ENCODE measurements at places on chromosomes 11 and 22.

DNA sequence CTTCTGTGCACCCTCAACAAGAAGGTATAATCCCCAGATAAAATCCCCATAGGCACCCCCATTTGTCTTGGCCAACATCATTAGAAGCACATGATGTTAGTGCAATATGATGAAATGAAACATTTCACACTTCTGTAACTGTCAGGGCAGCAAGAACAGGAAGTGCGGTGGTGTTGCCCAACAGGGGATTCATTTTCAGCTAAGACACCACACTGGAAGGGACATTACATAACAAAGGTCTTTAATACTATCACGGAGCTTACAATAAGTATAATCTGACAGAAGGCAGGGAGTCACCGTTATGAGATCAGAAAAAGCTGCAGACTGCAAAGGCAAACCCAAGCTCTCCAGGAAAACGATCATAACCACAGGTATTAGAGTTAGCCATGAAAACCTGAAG, 2.0 kb downstream of the OR52W1 start:
- DNase-seq = no peak

GRCh38 chr11:72972496-72973128, 158.4 kb downstream of the ATG16L2 start:
- DNase-seq = no peak

- no peak for DNase-seq
Observed at GRCh38 chr11:101129203-101129943, at the start of gene PGR. PGR (minus strand) TSS chr11:101129813; CDS start chr11:101129070, 743 bp downstream.

- DNase-seq = no peak
Observed at GRCh38 chr11:44760917-44761550, 34.3 kb downstream of the TSPAN18 start.

GRCh38 chr11:22275600-22275999, 62.6 kb upstream of the SLC17A6 start:
- DNase-seq = no peak

DNA sequence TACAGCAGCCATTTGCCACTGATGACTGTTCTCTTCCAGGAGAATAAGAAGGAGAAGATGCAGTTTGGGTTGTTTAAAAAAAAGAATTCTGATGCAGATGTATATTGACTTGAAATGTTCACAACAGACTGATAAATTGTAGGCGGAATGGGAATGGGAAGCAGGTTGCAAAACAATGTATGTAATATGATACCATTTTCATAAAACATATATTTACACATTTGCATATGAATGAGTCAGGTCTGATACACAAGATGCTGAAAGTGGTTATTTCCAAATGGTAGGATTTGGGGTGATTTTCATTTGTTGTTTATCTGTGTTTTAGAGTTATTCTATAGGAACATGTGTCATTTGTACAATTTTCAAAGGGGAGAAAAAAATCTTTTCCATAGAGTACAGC, 9.0 kb upstream of the RCN1 start:
- DNase-seq = no peak

- no peak for DNase-seq
Observed at GRCh38 chr11:64264371-64264852, 13.1 kb downstream of the PLCB3 start.

- no peak for DNase-seq
Observed at GRCh38 chr11:85974122-85974521, 94.8 kb downstream of the PICALM start.

- DNase-seq = no peak
Observed at GRCh38 chr22:31841078-31841827, 87.4 kb downstream of the DEPDC5 start.

DNA sequence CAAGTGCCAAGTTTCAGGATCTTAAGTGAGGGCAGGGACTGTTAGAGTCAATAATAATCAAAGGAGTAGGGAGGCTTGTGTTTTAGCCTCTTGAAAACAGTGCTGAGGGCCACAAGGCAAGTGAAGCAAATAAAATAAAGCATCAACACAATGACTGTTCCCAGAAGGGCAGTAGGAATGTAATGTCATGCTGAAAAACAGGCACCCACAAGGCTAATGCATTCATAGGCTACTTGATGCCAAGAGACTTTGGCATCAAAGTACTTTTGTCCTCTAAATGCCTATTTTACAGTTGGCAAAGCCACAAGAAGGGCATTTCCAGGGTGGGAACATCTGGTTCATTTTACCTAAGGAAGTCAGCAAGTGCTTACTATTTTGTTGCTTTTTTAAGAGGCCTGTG, 22.9 kb downstream of the RAB39A start:
- DNase-seq = no peak

DNA sequence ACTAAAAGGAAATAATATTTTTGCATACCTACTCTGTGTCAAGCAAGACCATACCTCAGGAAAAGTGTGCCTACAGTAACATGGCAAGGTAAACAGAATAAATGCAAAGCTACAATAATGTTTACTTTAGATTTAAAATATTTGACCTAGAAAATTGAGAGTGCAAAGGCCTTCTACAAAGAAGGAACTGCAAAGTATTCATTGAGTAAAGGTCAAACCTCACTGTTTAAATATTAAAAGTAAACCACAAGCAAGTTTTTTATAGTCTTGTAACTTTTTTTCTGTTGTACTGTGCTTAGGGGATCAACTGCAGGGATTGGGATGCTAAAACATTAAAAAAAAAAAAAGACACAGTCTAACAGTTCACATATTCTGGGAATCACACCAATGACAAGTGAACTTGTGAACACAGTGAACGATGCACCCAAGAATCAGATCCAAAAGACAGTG, 48.8 kb downstream of the CWF19L2 start:
- DNase-seq = no peak

- no peak for DNase-seq
Observed at GRCh38 chr11:44855493-44855849, 95.2 kb downstream of the TP53I11 start.

DNA sequence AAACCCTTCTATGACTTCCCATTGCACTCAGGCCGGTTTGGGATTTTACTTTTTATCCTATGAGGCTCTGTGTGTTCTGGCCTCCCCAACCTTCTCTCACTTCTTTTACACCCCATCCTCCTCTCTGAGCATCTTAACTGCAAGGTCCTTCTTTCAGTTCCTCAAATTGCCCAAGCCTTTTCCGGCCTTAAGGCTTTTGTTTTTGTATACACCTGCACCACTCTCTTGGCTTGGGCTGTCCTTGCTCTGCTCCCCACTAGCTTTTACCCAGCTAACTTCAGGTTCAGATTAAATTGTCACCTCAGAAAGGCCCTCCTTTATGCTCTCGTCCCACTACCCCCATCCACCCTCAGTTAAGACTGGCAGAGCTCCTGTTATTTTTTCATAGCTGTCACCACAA, 55.5 kb downstream of the FAM83F start:
- no peak for DNase-seq

DNA sequence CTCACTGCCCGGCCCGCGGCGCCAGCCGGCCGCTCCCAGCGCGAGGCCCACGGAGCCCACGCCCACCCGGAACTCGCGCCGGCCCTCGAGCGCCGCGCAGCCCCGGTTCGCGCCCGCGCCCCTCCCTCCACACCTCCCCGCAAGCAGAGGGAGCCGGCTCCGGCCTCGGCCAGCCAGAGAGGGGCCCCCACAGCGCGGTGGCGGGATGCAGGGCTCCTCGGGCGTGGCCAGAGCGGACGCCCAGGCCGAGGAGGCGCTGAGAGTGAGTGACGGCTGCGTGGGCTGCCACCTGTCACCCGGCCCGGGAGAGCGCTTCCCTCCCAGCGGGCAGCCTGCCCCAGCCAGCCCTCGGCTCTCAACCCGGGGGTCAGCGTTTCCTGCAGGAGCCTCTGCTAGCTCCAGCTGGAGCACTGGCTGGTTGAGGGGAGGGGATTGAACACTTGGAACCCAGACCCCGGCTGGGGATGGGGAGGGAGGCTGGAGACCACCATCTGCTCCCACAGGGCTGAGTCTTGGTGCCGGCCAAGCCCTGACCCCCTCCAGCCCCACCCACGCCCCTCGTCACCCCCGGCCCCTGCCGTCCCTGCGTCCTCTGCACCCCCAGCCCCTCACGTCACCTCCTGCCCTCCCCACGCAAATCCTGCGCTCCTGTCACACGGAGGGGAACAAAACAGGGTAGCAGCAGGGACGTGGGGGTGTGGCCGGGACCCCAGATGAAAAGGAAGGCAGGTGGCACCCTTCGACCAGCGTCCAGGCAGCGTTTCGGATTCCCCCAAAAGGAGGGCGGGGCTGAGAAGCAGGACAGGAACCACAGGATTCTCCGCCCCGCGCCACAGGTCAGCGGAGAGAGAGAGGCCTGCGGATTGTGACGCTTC, 157.0 kb downstream of the BRD1 start:
- DNase-seq = no peak

GRCh38 chr11:128492461-128492860, 94.9 kb downstream of the ETS1 start:
- DNase-seq = no peak

DNA sequence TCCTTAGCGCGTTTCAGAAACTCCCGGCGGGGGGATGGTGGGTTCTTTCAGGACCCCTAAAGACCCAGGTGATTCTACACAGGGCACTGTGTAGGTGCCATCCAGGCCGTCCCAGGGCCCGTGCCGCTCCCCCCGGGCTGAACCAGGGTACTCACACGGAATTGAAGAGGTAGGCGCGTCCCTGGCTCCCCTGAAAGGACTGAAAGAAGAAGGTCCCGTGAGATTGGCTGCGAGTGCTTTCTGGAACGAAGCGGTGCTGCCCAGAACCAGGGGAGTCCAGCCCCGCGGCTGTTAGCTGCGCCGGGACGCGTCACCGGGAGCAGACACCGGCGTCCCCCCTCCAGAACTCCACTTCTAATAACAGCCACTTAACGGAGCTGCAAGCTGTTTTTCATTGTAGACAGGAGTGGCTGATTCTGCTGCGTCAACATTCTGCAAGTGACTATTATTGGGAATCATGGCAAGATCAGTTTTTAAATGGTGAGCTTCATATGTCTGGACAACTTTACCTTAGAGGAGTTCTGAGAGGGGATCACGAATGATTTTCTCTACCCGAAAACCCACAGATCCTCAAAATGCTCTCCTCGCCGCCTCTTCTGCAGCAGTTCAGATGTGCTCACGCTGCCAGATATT, 31.8 kb downstream of the YPEL1 start:
- DNase-seq = no peak

- no peak for DNase-seq
Observed at GRCh38 chr11:3074912-3075589, 17.8 kb upstream of the CARS1 start.

DNA sequence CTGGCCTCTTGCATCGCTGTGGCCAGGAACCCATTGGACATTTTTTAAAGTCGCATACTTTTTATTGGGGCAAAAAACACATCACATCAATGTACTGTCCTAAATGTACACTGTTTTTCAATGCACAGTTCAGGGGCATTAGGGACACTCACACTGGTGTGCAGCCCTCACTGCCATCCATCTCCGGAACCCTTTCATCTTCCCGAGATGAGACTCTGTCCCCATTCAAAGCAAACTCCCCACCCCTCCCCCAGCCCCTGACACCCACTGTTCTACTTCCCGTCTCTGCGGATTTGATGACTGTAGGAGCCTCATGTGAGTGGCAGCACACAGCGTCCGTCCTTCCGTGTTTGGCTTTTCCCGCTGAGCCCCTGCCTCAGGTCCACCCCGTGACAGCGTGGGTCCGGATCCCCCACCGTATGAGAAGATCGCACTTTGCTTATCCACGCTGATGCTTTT, 41.8 kb upstream of the TH start:
- no peak for DNase-seq

GRCh38 chr11:10181811-10182210, 112.2 kb downstream of the SBF2 start:
- no peak for DNase-seq

DNA sequence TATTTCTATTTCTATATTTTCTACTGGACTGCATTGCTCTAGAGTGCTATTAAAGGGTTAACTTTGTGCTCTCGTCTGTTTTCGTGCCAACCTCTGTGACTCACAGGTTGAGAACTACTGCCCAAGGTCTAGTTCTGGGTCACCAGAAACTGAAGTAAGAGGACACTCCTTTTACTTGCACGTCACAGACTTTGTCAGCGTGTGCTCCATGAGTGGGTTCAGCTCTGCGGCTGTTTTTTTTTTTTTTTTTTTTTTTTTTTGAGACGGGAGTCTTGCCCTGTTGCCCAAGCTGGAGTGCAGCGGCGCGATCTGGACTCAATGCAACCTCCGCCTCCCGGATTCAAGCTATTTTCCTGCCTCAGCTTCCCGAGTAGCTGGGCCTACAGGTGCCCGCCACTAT, 49.8 kb downstream of the CLMP start:
- DNase-seq = no peak

GRCh38 chr11:11389238-11389637, 36.2 kb upstream of the CSNK2A3 start:
- DNase-seq = no peak

GRCh38 chr11:130389335-130389935, 39.0 kb downstream of the ADAMTS8 start:
- no peak for DNase-seq

DNA sequence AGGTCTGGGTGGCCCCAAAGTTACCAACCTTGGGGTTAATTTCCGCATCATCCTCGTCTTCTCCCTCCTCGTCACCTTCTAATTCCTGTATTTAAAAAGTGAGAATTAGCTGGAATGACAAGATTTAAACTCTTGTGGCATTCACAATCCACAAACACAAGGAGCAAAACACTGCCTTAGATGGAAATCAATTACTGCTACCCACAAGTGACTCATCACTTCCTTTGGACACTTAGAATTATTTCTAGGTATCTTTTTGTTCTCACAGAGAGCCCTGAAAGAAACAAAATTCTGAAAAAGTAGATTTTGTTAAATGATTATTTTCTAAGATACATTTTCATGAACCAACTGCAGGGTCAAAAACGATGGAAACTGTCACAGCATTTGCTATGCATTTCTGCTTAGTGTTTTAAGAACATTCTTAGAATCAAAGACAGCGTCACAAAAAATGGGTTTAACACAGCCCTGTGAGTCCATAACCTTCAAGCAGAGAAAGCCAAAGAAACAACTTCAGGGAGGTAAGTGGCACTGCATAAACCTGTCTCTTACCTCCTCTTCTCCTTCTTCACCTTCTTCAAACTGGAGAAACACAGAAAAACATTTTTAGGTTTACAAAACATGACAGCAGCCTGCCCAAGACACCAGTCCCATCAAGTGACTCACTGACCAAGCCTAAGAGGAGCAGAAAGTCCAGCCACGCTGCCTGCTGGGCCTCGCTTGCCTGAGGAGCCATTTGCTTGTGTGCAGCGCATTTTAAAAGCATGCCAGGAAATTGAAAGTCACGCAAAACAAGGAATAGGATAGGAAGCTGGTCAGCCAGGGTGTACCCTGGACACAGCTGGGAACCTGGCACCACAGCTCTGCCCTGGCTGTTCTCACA, 22.3 kb upstream of the PHLDA2 start:
- no peak for DNase-seq

DNA sequence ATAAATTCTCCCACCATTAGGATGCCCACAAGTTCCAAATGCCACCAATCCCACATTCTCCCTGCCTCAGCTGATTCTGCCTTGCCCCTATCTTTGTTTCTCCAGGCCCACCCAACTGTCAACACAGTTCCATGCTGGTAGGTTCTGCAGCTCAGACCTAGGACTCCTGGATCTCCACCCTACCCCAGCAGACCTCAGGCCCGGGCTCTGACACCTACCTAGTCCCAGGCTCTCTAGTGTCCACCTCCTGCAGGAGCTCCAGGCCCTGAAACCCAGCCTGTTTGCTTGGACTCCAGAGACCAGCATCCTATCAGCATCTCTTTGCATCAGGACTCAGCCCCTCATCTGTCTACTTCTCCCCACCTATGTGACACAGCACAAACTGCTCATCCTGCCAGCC, 86.5 kb downstream of the PDE2A start:
- DNase-seq = no peak

GRCh38 chr11:15772981-15773380, 583.4 kb downstream of the SOX6 start:
- no peak for DNase-seq

GRCh38 chr11:118885831-118886565, 2.3 kb downstream of the CXCR5 start:
- no peak for DNase-seq

Measured in stimulated activated CD4-positive, alpha-beta T cell treated with anti-CD3 and anti-CD28 coated beads, Interleukin-1b, Interleukin-23, amount 100 ng/mL, for 1 hour (primary cell).